NCI-H446 (cell line): ENCODE measurements at places on chromosomes 5 and 9.
A peak's percentile ranks its signal among the peaks of the same experiment; 100 is the strongest.

GRCh38 chr5:90783460-90784333 is 225.1 kb downstream of the ADGRV1 start:
- peak; percentile 78 for DNase-seq

- DNase-seq, result no peak
Measured at GRCh38 chr9:125513303-125513667, 193.7 kb downstream of the MAPKAP1 start.

DNA sequence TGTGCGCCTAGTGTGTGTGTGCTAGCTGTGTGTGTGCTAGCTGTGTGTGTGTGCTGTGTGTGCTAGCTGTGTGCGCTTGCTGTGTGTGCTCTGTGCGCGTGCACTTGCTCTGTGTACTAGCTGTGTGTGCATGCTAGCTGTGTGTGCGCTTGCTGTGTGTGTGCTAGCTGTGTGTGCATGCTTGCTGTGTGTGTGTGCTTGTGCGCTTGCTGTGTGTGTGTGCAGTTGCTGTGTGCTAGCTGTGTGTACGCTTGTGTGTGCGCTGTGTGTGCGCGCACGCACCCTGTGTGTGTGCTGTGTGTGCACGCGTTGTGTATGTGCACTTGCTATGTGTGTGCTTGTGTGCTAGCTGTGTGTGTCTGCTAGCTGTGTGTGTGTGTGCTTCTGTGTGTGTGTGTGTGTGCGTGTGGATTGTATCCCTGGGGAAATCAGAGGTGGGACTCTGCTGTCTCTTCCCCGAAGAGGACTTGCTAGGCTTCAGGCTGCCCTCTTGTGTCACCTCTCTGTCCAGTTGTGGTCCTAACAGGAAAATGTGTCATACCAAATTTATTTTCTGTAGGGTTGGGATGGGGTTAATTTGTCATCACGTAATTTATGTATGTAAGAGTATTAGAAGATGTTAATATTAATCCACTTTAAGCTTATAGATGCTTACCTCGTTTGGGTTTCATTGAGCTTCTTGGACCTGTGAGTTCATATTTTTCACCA is 38.9 kb downstream of the TPPP start:
- DNase-seq, result no peak

- DNase-seq, result no peak
Measured at GRCh38 chr5:40312205-40312604, 367.5 kb upstream of the PTGER4 start.

DNA sequence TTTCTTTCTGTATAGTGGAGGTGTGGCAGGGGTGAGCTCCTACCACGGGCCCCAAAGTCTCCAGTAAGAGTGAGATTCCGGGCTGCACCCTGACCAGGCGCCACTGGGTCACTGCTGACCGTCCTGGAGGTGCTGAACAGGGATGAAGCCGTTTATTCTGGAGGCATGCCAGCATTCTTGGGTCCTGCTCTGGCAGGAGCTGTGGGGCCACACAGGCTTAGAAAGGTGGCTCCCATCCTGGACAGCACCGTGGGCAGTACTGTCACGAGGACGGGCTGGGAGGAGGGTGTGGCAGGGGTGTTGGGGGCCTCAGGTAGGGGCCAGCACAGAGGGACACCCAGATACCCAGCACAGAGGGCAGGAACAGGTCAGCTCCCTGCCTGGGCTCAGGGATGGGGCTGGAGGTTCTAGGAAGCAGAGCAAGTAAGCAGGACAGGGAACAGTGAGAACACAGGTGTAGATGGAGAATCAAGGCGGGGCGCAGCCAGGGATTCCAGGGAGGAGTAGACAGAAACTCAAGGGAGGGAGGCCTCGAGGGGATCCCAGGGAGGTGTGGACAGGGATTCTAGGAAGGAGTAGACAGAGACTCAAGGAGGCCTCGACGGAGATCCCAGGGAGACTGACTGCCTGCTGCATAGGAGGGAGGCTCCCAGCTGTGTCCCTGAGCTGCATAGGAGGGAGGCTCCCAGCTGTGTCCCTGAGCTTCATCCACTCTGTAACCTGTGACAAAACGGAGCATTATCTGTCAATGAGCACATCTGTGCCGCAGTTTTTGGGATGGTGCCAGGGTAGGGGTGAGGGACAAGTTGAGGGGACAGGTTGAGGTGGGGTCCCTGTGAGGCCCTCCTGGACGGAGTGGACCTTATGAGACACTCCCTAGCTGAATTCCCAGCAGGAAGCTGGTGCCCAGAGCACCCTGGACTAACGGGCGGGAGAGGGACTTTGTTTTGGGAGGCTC is 1.1 kb upstream of the PLEKHG4B start:
- DNase-seq, result no peak

GRCh38 chr5:168291964-168292785 is 730 bp downstream of the WWC1 start:
- no peak for DNase-seq

GRCh38 chr9:129348890-129349664 is 171.0 kb upstream of the IER5L start:
- no peak for DNase-seq
